Kidney epithelial cell (primary cell): ENCODE measurements at places on chromosomes 2 and 18.

DNA sequence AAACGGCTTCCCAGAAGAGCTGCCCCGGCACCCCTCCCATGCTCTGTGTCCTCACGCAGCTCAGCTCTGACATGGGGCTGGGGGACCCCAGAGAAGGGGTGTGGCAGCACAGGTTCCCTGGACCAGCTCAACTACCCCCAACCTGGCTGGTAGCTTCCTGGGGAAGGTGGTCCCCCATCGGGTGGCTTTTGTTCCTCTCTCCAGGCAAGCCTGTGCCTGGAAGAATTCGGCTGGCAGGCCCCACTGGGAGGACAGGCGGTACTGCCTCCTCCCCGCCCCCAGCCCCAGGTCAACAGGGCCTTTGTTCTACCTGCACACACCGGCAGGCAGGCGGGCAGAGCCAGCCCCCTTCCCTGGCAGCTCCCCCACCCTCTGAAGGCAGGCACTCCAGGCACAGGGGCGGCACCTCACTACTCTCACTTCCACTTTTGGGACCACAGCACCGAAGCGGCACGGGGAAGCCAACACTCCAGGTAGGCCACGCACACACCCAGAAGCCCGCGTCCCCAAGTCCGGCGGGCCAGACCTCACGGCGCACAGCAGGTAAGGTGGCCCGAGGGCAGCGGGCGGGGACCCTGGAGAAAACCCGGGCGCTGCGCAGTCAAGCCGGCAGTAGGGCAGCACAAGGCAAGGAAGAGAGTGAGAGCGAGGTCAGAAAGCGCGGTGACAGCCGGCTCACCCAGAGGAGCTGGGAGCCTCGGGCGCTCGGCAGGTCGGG, 1.3 kb downstream of the HS6ST1 start:
- DNase-seq, result no peak

DNA sequence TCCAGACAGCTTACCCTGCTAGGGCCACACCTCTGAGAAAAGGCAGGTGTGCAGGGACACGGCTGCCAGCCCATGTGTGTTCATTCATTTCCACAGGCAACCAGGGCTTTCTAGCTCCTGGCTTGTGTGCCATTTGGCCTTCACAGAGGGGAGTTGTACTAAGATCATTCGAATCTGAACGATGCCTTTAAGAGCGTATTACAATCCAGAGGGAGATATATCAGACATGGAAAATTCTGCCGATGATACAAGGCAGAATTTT, 64.2 kb upstream of the OTOF start:
- no peak for DNase-seq

DNA sequence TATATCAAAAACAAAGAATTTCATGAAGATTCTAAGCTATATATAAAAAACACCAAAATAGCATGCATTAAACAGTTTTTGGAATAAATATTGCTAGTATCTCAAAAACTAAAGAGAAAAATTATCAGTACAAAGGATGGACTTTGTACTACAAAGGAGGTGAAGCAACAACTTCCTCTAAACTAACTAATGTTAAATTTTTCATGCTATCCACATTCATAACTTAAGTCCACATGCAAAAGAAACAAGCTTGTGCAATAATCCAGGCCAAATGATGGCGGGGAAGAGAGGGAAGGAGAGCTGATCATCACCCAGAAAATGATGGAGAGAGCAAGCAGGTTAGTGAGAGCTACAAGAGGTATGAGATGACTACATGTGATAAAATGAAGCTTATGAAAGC, 70.1 kb downstream of the KIDINS220 start:
- DNase-seq, result no peak

- DNase-seq, result no peak
These were observed 88.8 kb downstream of the ZCCHC2 start for GRCh38 chr18:62611453-62612288.
